ENCODE measurements at places on chromosomes 7 and 10.

DNA sequence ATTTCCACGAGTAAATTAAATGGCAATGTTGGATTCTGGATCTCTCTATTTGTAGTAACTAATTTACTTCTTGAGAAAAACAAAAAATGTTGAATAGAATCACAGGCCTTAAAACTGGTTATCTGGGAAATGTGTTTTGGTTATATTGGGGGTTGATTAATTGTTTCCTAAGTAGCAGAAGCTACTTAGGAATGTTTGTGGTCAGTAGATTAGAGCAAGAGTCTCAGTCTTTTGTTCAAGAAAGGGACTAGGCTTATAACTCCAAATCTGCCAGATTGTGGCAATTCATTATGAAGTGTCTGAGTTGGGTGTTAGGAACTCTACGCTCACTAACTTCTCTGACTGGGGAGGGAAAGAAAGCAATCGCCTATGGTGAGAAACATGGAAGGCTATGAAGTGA lies 244.3 kb upstream of the PHYHIPL start:
- DNase-seq = no peak

DNA sequence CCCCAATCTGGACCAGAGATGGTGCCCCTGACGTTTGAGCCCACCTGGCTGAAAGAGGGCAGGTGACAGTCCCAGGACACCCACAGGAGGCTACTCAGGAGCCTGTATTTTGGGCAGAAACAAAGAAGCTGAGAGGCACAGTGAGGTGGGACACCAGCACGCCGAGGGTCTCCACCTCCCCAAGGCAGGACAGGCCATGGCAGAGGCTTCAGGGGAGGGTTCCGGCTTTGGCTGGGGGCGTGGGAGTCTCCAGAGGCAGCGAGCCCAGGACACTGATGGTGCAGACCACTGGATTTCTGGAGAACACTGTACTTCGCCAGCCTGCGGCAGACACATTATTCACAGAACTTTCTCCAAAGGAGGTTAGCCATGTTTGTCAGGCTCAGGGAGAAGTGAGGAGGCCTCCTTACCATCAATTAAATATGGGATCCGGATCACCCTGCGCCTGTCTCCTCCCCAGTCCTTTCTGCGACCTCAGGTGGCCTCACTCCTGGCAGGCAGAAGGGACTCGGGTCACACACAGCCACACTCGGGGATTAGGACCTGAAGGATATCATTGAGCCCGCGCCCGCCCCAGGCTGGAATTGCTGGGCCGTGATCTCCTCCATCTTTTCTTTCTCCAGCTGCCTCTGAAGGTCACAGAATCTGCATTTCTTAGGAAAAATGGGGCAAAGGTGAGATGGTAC lies 98.3 kb downstream of the MKI67 start:
- no peak for DNase-seq

DNA sequence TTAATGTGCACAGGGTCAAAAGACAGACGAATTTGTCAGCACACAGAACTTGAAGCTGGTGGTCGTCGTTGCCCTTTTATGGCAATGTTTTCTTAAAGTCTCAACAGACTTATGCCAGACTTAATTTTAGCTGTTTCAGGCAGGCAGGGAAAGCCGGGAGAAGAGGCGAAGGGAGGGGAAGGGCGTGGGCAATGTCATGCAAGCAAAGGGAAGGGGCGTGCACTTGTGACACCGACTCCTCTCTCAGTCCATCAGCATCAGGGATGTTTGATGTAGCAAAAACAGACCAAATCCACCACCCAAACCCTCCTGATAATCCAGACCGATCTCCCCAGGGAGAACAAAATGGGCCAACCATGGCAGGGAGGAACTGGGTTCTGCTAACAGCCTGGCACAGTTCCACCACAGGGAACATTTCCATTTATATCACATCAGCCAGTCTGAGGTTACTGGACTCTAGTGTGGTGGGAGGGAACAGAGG lies 118.1 kb upstream of the RHEB start:
- no peak for DNase-seq

DNA sequence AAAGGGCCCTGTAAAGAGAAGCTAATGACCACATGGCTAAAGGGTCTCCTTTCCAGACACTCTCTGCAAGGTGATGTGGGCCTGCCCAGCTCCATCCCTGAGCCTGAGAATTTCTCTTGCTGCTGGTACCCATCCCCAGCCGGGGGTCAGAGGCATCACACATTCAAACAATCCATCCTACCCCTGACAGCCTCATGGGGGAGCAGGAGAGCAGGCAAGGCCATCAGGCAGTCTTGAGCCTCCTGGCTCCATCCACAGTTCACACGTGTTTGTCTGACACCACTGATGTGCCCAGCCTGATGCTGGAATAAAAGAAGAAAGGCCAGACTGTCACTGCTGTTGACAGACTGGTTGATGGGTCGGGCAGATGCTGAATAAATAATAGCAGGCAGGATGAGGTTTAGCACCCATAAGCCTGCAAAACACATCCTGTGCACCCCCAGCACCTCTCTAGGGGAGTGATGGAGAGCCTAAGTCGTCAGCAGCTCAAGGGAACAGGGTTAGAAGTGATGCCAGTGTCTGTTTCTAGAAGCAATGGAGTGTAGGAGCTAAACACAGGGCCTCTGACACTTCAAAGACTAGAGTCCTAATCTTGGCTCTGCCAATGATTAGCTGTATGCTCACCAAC lies 43.5 kb downstream of the TLL2 start:
- peak; percentile 70 for DNase-seq

DNA sequence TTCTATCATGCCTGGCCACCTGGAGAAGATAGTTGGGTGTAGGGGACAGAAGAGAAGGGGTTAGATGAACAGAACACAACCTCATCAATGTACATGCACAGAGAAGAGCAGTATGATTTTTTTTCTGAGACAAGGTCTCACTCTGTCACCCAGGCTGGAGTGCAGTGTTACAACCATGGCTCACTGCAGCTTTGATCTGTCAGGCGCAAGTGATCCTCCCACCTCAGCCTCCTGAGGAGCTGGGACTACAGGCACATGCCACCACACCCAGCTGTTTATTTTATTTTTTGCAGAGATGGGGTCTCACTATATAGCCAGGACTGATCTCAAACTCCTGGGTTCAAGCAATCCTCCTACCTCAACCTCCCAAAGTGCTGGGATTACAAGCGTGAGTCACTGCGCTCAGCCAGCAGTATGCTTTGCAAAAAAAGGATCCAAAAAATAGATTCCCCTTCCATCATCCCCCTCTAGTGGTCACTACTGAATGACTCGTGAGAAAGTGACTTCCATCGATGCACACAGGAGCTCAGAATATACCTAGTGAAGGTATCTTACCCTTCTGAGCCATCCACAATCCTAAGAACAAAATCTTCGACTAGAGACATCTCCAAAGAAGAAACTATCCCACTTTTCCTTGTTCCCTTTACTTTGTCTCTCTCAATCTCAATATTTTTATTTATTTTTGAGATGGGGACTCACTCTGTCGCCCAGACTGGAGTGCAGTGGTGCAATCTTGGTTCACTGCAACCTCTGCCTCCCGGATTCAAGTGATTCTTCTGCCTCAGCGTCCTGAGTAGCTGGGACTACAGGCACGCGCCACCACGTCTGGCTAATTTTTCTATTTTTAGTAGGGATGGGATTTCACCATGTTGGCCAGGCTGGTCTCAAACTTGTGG lies 21.0 kb downstream of the ZCWPW1 start:
- DNase-seq = peak; percentile 47

- DNase-seq = no peak
Observed at GRCh38 chr10:99569961-99570360, 37.2 kb downstream of the NKX2-3 start.

- DNase-seq = no peak
Observed at GRCh38 chr10:13842117-13842516, 255.4 kb downstream of the PRPF18 start.

- no peak for DNase-seq
Observed at GRCh38 chr10:115321360-115321759, 228.2 kb downstream of the ATRNL1 start.

DNA sequence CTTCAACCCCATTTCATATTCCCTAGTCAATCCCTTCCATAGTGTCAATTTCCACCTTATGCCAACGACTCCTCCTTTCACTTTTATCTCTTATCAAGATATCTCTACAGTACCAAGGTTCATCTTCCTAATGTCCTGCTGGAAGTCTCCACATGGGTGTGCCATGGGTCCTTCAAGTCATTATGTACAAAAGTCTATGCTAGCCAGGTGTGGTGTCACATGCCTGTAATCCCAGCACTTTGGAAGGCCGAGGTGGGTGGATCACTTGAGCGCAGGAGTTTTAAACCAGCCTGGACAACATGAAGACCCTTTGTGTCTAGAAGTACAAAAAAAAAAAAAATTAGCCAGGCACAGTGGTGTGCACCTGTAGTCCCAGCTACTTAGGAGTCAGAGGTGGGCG lies 47.6 kb downstream of the PRTFDC1 start:
- no peak for DNase-seq

DNA sequence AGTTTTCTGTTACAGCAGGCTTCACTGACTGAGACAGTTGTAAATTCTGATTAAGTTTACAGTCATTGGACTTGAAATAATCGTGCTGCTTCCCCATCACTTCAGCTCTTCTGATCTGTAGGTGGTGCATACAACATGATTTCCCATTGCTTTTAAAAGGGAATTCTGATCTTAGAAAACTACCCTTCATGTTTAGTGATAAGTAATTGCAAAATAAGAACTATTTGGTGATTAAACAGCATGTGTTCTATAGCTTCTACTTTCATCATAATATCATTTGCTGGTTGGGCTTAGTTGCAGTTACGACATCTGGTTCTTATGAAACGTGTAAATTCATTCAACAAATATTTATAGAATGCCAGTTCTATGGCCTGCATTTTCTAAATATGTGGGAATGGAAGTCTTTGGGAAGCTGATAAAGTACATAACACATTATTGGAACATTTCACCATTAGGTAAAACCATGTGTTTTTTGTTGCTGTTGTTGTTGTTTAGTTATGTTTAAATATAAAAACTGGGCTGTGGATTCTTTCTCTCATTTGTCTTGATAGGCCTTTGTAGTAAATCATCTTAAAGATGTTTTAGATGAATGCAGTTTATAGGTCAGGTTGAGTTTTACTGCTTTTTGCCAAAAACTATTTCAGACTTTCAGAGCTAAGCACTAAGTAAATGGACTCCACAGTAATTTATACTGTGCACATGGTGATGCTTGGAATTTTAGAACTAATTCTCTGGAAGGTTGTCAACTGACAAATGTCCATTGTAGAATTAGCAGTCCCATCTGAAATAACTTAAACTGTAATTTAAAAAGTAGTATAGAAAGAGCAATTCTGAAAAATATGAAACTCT lies 13.1 kb downstream of the GNAI1 start:
- no peak for DNase-seq

- DNase-seq = no peak
Observed at GRCh38 chr10:121624836-121625486, 26.7 kb upstream of the FGFR2 start.

- DNase-seq = no peak
Observed at GRCh38 chr7:114652041-114652440, 237.4 kb downstream of the FOXP2 start.

DNA sequence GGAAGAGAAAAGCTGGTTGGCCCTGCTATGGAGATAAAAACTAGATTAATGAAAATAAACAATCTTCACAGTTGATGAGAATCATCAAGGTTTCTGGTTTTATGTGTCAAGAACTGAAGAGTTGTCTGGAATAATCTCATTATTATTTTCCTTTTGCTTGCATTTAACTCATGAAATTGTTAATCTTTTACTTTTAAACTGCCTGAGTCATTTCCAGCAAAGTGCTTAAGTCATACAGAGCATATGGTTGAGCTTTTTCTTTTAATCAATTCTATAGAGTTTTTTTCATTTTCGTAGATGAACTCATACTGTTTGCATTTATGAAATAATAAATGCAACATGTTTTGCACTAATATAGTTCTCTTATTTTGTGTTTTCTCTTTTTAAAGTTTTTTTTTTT lies 747.9 kb downstream of the NXPH1 start:
- no peak for DNase-seq

DNA sequence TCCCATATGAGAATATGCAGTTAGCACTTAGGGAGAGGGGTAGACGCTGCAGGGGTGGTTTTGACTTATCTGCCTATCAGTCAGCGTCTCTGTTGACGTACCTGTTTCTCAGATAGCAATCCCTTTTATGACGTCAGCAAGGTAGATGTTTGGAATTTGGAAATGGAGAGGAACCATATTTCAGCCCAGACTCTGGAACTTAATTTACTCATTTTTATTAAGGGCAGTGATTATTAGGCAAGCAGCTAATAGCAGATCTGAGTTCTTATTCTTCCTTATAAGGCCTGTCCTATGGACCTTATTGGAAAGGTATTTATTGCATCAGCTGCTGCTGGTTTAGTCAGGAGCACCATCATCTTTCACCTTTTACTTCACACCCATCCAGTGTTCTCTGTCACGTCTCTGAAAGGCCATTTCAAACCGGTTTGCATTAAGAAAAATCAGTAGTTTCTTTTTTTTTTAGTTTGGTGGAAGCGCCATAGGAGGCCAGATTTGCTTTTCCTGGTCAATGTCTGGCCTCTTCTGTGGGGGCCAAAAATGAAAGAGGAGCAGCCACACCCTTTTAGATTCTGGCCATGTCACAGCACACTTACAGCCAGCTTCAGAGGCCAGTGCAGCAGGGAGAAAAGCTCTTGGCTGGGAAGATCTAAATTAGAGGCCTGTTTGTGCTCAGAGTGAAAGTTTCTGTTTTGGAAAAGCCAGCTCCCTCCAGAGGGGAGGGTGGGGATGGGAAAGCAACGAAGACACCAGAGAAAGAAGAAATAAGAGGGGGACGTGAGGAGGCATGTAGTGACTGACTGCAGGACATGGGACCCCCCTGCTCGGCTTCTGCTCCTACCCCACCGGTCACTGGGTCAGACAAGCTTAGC lies 146.3 kb downstream of the TCF7L2 start:
- no peak for DNase-seq

DNA sequence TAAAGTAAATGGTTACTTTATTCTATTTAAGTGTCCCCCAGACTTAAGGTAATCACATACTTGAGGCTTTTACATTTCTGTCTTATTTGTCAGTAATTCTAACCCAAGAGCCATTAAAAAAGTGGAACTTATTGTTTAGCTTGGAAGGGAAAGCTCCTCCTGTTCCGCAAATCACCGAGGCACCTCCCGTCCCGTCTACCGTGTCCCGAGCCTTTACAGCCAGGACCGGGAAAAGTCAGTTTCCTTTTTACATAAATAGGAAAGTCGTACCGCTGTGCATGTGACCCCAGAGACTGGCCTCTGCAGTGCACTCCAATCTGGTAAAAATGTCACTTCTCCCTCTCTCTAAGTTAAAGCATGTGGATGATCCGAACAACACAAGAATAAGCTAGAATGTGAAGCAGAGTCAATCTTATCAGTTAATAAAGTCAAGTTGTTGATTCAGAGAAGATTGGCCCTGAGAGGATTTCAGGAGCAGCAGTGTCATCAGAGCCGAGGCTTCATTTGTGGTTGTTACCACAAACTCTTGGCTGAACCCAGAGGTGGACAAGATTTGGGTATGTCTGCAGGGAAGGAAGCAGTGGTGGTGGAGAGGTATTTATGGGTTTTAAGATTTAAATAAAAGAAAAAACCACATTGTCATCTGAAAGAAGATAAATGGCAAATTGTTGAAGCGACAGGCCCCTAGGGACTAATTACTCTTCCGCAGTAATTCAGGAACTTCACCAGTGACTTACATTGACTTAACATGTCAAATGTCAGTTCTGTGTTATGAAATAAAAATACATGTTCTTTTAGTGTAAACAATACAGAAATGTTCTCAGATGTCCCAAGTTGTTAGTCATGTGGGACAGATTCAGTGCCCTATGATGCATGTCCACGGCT lies 316.6 kb upstream of the ZNF32 start:
- no peak for DNase-seq

- DNase-seq = no peak
Observed at GRCh38 chr10:31883397-31883796, 45.2 kb downstream of the ARHGAP12 start.

- DNase-seq = no peak
Observed at GRCh38 chr10:38050212-38050611, 39.7 kb downstream of the ZNF33A start.
